WERI-Rb-1 (cell line): ENCODE measurements at places on chromosomes 13 and 19.

GRCh38 chr13:102658660-102659059 is 36.2 kb downstream of the METTL21C start:
- DNase-seq: peak; percentile 96

- DNase-seq: no peak
These were observed 7.6 kb downstream of the LMO7 start for GRCh38 chr13:75643693-75644092.

DNA sequence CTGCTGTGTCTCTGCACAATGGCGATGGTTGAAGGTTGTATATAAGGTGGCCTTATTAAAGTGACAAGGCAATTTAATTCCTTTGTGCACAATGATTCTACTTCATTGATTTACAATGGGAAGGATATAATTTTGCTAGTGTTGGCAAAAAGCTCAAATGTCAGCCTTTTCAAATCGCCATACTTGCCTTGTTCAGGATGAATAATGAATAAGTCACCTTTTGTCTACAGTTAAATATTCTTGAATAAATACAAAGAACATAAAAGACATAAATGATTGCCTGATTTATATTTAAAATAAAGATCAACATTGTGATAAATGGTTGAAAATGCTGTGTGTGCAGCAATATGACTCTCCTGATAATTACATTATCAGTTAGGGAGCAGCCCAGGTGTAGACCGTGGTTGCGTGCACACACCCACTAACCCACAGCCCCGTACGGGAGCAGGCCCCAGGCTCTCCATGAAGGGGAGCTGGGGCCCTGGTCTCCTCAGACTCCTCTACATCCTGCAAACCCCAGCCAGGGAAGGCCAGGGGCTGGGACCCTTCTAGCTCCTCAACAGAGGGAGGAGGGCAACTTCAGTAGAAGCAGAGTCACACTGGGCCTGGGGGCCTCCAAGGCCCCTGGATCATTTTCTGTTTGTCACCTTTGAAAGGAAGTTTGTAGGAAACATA is 64.9 kb downstream of the TEX29 start:
- DNase-seq: no peak

DNA sequence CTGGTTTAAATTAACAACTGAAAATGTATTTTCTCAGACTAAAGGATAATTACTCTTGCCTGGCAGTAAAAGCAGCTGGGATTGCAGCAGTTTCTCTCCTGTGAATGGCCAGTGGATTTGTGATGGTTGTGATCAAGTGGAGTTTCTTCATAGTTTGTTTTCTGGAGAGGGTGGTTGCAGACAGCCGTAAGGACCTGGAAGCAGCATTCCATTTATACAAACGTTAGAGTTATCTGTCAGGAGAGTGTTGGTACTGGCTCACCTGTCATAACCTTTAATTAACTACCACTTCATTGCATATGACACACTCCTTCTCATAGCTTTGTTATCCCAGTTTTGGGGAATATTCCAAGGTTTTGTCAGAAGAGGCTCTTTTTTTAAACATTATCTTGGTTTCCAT is 258.4 kb upstream of the SLC10A2 start:
- no peak for DNase-seq

- DNase-seq: peak; percentile 29
These were observed 570.5 kb upstream of the ARGLU1 start for GRCh38 chr13:107138486-107138885.

GRCh38 chr13:33787051-33787591 is 30.8 kb upstream of the RFC3 start:
- DNase-seq: no peak

DNA sequence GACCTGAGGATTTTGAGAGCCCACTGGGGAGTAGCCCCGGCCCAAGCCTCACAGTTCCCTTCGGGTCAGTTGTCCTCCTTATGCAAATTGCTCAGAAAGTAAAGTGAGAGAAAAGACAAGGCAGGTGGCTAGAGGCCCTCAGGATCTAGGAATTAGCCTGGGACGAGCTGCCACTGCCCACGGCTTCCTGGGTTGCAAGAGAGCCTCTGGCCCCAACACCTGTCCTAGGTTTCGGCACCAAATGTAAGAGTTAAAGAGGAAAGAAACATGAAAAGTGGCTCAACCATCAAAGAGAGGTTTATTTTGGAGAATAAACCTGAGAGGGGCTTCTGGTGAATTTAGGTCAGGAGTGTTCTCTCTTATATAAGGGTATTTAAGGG is 25.6 kb downstream of the TMEM255B start:
- no peak for DNase-seq
